ENCODE measurements at places on chromosomes 13 and 19.
A peak's percentile ranks its signal among the peaks of the same experiment; 100 is the strongest.

DNA sequence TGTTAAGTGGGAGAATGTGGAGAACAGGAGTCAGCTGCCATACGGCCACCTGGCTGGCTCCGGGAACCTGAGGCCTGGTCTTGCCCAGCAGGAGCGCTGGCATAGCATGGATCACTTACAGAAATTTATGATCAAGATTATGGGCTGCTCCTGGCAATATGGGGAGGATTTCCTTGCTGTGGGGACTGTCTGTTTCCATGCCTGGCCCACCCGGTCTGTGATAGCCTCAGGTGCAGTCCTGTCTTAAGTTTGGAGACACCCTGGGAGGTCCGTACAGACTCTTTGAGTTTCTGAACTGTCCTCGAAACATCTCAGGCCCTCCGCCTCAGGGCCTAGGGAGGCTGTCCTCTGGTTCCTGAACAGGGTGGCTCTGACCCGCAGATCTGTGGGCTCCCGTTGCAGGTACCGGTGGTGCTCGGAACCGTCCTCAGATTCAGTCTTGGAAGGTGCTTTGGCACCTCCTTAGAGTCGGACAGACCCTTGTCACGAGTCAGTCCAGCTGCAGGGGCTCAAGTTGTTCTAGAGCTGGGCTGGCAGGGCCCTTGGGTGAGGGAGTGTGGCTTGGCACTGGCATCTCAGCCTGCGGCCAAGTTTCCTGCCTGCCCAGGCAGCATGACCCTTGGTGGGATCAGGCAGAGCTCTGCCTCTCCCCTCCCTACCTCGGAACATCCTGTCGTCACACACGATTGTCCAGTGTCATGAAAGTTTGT, 4.9 kb downstream of the TFDP1 start:
- no peak for DNase-seq

DNA sequence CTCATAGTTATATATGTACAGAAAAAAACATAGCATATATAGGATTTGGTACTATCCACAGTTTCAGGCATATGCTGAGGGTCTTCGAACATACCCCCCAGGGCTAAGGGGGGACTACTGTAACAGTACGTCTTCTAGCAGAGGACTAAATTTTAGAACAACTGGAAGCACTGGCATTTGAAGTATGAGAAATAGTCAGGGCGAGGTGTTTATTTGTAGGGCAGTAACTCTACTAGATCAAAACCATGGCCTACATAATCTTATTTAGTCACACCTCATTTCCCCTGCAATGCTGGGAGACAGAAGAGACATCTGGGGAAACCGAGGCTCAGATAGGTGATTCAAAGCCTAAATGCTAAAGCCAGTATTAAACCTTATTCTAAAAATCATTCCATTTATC, 245.6 kb downstream of the DCT start:
- DNase-seq: no peak

GRCh38 chr13:38685974-38686576, 802 bp upstream of the FREM2 start:
- DNase-seq: no peak

DNA sequence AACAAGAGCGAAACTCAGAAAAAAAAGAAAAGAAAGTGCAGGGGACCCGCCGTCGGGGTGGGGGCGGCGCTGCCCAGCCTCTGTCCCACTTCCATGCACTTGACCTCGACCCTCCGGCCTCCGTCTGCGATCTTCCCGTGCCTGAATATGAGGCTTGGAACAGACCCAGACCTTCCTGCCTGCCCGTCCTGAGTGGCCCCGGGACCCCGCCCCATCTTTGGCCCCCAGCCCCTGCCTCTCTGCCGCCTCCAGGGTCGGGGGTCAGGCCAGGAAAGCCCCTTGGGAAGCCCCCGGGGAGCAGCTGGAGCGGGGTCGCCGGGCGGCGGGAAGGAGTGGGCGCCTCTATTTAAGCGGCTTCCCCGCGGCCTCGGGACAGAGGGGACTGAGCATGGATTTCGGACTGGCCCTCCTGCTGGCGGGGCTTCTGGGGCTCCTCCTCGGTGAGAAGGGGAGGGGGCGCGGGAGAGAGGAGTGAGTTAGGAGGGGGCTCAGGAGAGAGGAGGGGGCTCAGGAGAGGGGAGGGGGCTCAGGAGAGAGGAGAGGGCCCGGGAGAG, at the start of gene MADCAM1:
Gene MADCAM1 (plus strand): TSS at position 375 of the 554 bp plus-strand sequence. CDS start 14 bp downstream, at position 389.
- DNase-seq: no peak

- no peak for DNase-seq
Measured at GRCh38 chr13:100508996-100509395, 79.6 kb downstream of the GGACT start.

GRCh38 chr19:57583521-57584416, at the start of gene ZIK1:
TSS of gene ZIK1 (plus strand) at chr19:57584145. CDS start at chr19:57584357, 212 bp downstream.
- DNase-seq: peak; percentile 96

DNA sequence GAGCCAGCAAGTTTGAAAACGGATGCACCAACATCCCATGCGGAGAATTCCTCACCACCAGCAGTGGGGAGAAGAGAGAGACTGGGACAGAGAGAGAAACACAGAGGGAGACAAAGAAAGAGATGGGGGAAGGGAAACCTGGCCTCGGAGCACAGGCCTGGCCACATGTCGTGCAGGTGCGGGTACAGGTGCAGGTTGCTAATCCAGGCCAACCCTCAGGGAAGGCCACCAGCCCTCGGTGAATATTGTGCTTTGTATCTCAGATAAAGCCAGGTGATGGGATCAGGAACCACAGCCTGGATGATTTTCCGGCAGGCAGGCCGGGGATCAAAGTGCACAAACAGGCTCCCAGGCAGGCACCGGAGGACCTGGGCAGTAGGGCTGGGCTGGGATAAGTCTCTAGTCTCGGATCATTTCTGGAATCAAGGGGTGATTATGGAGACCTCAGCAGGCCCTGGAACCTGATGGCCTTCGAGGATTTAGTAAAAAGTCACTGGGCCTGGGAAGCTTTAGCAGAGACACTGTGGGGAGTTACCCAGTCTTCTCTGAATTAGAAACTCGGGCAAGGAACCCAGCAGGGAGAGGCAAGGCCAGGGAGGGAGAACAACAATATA, 3.7 kb downstream of the GAS6 start:
- no peak for DNase-seq

DNA sequence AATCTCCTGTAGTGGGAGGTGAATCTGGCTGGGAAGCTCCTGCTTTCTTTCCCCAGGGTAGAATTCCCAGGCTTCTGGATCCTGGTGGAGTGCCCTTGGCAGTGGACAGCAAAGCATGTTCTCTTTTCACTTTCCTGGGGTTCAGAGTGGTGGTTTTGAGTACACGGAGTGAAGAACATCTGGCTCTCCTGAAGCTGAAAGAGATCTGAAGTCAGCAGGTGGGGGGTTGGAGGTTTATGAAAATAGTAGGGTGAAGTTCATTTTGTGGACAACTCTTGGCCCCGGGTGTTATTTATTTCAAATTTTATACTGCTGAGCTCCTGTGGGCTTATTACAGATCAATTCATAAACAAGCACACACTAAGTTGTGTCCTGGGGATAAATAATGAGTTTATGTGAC, 497.3 kb downstream of the KLF5 start:
- no peak for DNase-seq

- no peak for DNase-seq
Measured at GRCh38 chr13:81106348-81106747, 765.4 kb upstream of the SPRY2 start.

GRCh38 chr13:83881140-83881684, 1.1 kb downstream of the SLITRK1 start:
- no peak for DNase-seq

DNA sequence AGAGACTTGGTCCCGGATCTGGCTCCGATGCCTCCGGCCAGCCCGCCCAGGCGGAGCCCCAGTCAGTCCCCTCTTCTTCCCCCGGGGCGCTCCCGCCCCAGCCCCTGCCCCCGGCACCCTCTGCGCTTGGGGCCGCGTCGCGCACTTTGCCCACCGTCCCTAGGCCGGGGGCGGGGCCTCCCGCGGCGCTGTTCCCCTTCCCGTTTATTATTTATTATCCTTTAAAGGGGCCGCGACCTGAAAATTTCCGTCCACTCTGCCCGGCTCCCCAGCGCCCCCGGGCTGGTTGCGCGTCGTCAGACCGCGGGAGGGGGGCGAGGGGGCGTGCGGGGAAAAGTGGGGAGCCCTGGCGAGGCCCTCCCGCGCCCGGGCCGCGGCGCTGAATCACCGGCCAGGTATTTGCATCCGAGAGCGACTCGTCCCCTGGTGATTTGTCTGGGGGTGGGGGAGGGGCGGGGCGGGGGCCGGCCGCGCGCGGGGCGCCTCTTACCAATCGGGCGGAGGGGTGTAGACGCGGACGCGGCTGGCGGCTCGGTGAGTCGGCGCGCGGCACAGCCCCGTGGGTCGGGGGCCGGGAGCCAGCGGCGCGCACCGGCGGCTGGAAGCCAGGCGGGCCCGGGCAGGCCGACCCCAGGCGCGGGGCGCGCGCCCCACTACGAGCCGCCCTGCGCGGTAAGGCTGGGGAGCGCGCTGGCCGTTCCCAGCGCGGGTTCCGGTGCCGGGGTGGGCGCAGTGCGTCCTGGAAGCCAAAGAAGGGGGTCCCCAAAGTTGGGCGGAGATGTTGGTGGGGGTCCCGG, at the start of gene ARID3A:
Gene ARID3A (plus strand): TSS at position 510 of the 797 bp plus-strand sequence. CDS start 3,494 bp downstream, outside the sequence.
- peak; percentile 89 for DNase-seq

DNA sequence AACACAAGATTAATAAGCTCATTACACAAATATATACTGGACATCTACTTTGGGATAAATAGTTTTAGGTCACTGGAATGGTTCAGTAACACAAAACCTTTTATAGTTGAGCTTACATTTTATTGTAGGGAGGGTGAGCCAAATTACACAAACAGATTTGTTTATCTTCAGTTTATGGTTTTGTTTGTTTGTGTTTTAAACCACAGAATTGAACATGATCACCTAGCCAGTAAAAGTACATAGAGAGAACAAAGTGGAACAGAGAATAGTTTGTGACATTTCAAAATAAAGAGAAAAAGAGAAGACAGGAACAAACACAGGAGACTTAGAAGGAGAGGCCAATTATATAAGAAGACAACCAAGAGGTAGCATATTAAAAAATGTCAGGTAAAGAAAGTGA, 1930.2 kb upstream of the PCDH20 start:
- DNase-seq: no peak

GRCh38 chr19:48872884-48873475, 759 bp downstream of the PPP1R15A start:
- peak; percentile 88 for DNase-seq

GRCh38 chr19:22620401-22620800, 13.7 kb upstream of the ZNF492 start:
- no peak for DNase-seq

- no peak for DNase-seq
Measured at GRCh38 chr13:49062297-49062896, 86.7 kb downstream of the FNDC3A start.

DNA sequence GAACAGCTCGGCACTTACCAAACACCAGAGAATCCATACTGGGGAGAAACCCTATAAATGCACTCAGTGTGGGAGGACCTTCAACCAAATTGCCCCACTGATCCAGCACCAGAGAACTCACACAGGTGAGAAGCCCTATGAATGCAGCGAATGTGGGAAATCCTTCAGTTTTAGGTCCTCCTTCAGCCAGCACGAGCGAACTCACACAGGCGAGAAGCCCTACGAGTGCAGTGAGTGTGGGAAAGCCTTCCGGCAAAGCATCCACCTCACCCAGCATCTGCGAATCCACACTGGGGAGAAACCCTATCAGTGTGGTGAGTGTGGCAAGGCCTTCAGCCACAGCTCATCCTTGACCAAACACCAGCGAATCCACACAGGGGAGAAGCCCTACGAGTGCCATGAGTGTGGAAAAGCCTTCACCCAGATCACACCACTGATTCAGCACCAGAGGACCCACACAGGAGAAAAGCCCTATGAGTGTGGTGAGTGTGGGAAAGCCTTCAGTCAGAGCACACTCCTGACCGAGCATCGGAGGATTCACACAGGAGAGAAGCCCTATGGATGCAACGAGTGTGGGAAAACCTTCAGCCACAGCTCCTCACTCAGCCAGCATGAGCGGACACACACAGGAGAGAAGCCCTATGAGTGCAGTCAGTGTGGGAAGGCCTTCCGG, 8.3 kb downstream of the ZNF135 start:
- DNase-seq: no peak

- DNase-seq: no peak
Measured at GRCh38 chr19:16836115-16837034, 7.2 kb downstream of the SIN3B start.

- DNase-seq: no peak
Measured at GRCh38 chr13:22967669-22968068, 213.1 kb upstream of the SGCG start.

DNA sequence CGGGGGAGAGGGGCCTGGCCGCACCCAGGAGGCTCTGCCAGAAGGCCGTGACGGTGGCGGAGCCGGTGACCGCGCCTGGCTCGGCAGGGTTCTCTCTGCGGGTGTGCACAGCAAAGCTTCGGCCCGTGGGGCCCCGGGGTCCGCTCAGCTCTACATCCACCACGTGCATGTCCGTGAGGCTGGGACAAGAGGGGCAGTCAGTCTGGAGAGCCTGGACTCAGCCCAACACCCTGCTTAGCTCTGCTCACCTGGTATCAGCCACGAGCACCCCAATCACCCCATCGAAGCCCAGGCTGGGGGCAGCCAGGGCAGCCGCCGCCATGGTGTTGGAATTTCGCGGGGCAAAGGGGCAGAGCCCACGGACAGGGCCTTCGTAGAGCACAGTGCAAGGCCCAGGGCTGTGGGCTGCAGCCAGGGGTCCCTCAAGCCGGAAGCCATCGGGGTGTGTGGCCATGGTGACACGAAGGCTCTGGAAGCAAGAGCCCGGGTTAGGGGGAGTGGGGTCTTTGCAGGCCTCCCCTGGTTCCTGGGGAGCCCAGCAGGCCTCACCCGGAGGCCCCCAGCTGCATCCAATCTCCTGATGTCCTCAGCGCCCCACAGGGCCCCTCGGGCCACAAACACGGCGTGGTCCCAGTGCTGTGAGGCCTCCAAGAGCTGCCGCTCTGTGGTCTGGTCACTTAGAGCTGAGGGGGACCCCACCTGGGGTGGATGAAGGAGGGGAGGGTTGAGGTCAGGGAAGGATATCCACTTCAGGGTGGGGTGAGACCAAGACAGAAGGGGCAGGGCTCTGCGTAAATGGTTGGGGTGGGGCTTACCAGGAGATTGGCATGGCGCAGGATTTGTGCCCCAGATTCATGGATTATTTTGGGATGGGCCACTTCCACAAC, 1.4 kb downstream of the ASPDH start:
- DNase-seq: no peak

DNA sequence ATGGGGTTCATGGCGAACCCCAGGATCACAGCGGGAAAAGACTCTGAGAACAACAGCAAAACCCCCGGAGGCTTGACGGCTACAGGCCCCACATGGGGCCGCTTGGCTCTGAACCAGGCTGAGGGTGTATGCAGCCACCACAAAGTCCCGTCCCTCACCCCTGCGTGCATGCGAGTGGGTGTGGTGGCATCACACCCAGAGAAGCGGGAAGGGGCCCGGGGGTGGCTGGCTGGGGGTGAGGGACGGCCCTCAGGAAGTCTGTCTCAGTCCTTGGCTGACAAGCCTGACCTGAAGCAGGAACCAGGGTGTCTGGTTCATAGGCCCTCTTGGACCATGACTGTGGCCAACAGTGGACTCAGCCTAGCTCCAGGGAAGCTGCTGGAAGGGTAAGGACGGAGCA, 34.2 kb downstream of the CEBPG start:
- DNase-seq: no peak

- DNase-seq: no peak
Measured at GRCh38 chr19:58345558-58345957, 7.7 kb downstream of the A1BG start.

GRCh38 chr13:33645591-33646554, 172.1 kb upstream of the RFC3 start:
- DNase-seq: no peak
